ENCODE measurements at places on chromosomes 12 and 14. TPM values are rescaled to one million over a fixed set of nuclear protein-coding genes. Genes with fewer than 3 reads are reported as not detected.

- DNase-seq: no peak
These were observed 43.3 kb upstream of the MED13L start for GRCh38 chr12:116320791-116321217.

- DNase-seq: no peak
These were observed 147.1 kb downstream of the KIF26A start for GRCh38 chr14:104285508-104285840.

GRCh38 chr12:118981285-118982211 is at the start of gene SRRM4:
Gene SRRM4, plus strand, starts transcription at chr12:118981541. Its CDS starts 342 bp downstream, at chr12:118981883.
- no peak for DNase-seq

- peak; percentile 6 for DNase-seq
These were observed 62.8 kb downstream of the HRK start for GRCh38 chr12:116818341-116818856.

GRCh38 chr12:105092336-105092735 is 8.1 kb upstream of the ALDH1L2 start:
- DNase-seq: no peak

The OR9K2 gene
- total RNA-seq: not detected

Data from activated T-cell treated with anti-CD3 and anti-CD28 coated beads, Interleukin-2, amount 50 U/mL, for 72 hours (primary cell).